ENCODE measurements at places on chromosomes 16 and 17.

DNA sequence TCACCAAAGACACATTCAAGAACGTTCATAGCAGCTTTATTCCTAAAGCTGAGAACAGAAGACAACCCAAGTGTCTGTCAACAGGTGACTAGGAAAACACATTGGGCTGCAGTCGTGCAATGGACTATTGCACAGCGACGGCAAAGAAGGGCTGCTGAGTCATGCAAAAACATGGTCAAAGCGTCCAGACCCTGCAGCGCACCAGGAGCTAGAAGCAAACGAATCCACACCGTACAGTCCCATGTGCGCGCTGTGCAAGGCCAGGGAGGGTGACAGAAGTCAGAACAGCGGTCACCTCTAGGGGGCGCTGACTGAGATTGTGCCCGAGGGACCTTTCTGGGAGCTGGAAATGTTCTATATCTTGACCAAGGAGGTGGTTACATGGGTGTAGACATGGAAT is 266.4 kb downstream of the MAF start:
- DNase-seq, result no peak

GRCh38 chr16:9003322-9003721 is 39.6 kb upstream of the USP7 start:
- DNase-seq, result no peak

GRCh38 chr17:74351552-74352210 is 10.0 kb downstream of the BTBD17 start:
- DNase-seq, result no peak

- no peak for DNase-seq
Measured at GRCh38 chr16:2719328-2720063, 528 bp downstream of the PRSS27 start.

DNA sequence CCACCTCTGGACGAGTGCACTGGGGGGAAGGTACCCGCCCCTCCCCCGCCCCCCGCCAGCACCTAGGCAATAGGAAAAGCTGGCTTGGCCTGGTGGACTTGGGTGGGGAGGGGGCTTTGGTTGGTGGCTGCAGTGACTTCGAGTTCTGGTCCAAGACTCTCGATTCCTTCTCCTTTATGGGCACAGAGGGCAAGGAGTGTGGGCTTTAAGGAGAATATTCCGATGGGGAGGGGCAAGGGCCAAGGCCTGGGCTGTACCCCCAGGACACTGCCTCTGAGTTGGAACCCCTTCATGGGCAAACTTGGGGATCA is 409 bp downstream of the ACSF2 start:
- DNase-seq, result no peak

GRCh38 chr16:84341528-84342295 is 26.6 kb upstream of the ATP2C2 start:
- no peak for DNase-seq

DNA sequence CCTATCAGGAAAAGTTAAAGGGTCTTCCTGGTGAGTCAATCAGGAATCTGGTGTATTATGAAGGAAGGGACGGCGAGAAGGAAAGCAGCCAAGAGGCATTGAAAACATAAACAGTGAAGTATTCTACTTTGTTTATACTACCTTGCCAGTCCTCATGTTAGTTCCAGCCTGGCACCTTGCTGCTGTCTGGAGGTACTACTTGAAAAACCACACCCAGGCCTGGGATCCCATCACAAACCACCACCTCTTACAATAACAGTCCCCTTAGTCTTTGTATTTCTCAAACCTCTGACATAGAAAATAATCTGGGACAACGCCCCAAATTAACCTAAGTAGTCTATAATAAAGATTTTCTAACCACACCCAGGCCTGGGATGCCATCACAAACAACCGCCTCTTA is 676.7 kb upstream of the SOX9 start:
- no peak for DNase-seq

DNA sequence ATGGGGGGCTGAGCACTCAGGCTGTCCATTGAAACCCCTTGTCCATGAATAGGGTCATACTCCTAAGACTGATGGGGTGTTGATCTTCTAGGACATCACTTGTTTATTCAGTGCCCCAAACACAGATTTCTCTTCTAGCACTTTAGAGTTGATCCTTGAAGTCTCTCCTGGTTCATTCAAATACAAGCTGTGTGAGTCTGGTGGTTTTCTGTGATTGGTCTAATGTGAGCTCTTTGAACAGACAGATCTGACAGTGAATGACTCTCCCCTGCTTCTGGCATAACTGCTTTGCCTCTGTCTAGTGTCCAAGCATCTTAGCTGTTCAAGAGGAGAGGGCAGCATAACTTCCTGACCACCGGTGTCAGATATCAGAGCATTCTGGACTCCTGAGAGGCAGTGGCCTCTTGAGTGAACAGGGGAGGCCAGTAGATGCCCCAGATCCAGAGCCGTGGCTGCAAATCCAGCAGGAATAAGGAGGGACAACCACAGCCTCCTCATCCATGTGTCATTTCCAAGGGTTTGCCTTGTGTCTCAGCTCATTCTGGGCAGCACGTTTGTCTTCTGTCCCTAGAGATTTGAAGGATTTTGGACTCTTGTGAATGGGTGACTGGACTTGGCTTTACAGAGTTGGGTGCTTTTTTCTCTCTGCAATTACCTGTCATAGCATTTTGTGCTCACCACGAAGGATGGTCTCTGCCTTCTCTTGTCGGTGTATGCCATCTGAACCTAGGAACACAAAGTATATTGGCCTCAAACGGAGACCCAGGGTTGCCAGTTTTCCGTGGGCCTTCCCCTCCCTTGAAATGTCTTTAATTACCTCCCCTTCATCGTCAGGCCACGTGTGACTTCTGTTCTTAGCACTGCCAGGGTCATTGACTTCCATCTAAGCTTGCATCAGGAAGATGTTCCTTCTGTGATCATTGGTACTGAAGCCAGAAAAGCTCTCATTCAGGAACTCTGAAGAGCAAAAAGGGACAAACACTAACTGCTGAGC is 13.9 kb upstream of the CLEC18C start:
- DNase-seq, result peak; percentile 9

DNA sequence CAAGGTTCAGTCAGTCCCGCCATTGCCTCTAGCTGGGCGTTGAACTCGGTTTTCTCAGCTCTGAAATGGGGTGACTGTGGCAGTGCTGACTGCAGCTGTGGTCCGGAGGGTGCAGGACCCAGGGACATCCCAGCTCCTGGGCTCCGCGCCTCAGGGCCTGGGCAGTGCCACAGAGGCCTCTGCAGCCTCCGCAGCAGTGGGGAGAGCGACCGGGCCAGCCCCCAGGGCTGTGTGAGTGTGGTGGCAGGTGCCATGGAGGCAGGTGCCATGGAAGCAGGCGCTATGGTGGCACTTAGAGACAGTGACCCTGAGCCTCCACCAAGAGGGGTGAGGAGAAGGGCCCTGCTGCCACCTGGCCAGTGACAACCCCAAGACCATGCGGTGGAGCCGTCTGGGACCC is 30.9 kb downstream of the ZNF469 start:
- DNase-seq, result no peak

GRCh38 chr17:75722076-75722475 is 817 bp downstream of the ITGB4 start:
- no peak for DNase-seq

DNA sequence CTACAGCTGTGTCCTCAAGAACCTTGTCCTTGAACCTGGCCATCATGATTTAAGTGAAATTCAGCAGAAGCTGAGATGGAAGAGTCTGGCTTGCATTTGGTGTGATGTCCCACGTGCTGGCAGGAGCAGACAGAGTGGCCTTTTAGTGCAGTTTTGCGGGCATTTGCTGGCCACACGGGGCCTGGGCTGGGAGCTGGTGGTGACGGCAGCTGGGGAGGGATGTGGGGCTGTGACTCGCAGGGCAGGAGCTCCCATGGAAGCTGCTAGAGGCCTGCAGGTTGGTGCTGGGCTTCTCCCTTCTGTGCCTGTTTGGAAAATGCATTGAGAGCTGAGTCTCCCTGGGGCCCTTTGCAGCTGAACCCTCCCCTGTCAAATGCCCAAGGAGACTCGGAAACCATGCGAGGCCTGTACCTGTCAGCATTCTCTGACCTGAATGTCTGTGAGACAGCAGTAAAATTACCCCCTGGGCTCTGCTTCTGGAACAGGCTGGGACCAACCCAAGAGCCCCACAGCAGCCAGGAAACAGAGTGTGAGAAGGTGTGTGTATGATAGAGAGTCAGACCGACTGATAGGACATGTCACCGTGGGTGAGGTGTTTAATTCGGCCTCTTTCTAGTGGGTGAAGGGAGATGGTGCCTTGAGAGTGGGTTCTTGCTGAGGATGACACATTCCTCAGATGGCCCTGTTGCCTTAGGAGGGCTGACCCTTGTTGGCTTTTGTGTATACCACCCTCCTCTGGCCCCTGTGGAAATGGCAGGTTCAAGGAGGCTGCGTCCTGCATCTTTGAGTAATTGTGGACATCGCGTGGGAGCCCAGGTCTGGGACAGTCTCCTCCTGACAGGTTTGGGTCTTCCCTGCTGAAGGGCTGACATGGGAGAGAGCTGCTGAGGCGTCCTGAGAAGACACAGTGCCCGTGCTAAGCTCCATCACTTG is 145.5 kb downstream of the MSI2 start:
- no peak for DNase-seq

DNA sequence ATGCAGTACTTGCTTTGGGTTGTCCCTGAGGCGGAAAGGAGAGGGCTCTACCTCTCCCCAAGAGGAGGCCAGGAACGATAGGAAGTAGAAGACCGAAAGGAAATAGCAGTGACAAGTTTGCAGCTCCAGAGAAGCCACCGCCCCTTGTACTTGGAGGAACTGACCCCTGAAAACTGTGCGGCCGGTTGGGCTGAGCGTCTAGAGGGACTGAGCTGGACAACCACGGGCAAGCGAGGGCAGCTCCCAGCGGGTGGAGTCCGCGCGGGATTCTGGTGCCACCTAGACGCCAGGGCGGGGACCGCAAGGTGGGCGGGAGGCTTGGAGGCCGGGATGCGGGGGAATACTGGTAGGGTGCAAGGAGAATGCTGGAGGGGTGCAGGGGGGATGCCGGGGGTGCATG is 1.3 kb upstream of the SLC6A4 start:
- no peak for DNase-seq

DNA sequence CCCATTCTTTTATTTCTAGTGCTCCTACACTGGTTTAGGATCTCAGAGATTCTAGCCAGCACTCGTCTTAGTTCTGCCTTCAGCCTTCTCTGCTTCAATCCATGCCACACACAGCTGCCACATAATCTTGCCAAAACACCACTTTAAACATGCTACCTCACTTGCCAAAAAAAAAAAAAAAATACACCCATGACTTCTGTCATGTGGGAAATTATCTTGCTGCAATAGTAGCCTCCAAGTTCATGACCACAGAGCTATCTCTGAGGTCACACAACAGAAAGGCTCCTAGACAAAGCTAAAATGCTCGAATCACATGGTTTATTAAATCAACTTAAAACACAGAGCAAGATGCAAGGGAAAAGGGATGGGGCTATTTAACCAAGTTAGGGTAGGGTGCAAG is 18.1 kb downstream of the FZD2 start:
- no peak for DNase-seq

DNA sequence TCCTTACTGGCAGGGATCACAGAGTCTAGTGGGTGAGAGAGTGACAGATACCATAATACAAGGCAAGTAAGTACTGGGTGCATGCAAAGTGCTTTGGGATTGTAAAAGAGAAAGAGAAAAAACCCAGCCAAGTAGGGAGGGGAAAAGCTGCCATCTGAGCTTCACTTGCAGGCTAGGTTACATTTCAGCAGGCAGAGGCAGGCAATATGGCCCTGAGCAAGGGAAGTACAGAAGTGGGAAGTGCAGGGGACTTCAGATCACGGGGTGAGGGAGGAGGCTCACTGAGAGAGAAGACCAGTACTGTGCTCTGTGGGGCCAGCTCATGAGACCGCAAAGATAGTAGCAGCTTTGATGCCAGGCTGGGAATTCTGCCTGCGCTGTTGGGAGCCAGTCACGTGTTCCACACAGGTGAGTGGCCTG is 230.6 kb downstream of the MSI2 start:
- no peak for DNase-seq

DNA sequence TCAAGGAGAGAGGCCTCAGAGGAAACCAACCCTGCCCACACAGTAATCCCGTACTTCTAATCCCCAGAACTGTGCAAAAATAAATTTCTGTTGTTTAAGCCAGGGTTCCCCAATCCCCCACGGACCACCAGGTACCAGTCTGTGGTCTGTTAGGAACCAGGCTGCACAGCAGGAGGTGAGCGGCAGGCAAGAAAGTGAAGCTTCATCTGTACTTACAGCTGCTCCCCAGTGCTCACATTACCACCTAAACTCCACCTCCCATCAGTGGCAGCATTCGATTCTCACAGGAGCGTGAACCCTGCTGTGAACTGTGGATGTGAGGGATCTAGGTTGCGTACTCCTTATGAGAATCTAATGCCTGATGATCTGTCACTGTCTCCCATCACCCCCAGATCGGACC is 101.1 kb upstream of the CDC42EP4 start:
- DNase-seq, result no peak

DNA sequence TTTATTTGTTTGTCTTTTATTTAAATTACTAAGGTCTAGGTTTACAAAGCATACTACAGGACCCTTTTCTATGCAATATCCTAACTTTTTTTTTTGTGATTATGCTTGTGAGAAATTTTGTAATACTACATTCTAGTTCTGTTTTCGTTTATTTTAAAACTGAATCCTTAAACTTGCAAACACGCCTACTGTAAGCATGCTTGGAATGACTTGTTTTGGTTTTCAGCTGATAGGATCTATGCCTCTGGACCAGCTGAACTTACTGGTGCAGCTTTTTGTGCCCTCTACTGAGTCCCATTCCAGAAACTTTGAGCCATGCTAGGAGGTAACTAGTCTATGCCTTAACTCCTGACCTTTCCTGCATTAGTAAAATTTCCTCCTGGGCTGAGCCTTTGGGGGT is 6.0 kb downstream of the PDP2 start:
- DNase-seq, result no peak

DNA sequence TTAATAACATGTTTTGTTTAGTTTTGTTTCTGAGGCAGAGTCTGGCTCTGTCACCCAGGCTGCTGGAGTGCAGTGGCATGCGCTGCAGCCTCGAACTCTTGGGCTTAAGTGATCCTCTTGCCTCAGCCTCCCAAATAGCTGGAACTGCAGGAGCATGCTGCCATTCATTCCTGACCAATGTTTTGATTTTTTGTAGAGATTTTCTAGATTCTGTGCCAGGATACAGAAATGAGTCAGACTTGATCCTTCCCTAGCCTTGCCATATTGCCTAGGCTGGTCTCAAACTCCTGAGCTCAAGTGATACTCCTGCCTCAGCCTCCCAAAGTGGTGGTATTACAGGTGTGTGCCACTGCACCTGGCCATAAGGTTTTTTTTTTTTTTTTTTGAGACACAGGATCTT is 17.7 kb downstream of the TAOK1 start:
- DNase-seq, result no peak

GRCh38 chr17:50931144-50931908 is 65.2 kb upstream of the TOB1 start:
- peak; percentile 34 for DNase-seq

All from central memory CD8-positive, alpha-beta T cell (primary cell).